ENCODE measurements at places on chromosomes 7 and 10. TPM values are rescaled to one million over a fixed set of nuclear protein-coding genes. Genes with fewer than 3 reads are reported as not detected.

PIP gene
- total RNA-seq = not detected

DNA sequence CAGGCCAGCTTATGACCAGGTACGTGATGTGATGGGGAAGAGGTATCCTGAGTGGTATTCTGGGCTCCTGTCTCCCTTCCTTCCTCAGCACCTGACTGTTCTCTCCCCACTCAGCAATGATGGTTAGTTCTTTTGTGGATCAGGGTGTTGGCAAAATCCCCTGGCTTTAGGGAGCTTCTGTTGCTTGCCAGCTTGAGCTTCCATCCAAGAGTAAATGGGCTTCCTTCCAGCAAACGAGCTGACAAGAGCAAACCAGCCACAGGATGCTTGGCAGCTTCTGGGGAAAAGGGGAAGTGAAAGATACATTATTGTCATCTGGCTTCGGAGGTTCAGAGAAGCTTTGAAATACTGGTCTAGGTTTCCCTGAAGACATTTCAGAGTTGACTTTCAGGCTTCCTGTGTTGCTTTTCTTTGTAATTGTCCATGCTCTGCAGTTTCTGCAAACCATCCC is 5.2 kb downstream of the DUSP5 start:
- no peaks in the 10 kb centered on the region for H3K36me3 ChIP-seq
- no peak for DNase-seq
- no peak overlapping the region for H3K27ac ChIP-seq
- H3K27me3 ChIP-seq = peaks cover 33% of the 10 kb centered on the region

GRCh38 chr7:159226011-159226702 is 81.5 kb upstream of the VIPR2 start:
- no peaks in the 10 kb centered on the region for H3K36me3 ChIP-seq
- no peak overlapping the region for H3K4me3 ChIP-seq
- DNase-seq = no peak
- H3K27ac ChIP-seq = no peak overlapping the region

- DNase-seq = no peak
- H3K27ac ChIP-seq = no peak overlapping the region
- no peak overlapping the region for H3K4me3 ChIP-seq
- H3K27me3 ChIP-seq = peaks cover 14% of the 10 kb centered on the region
- H3K4me1 ChIP-seq = peaks cover 16% of the 10 kb centered on the region
- H3K36me3 ChIP-seq = no peaks in the 10 kb centered on the region
These were observed 128.6 kb downstream of the WDR37 start for GRCh38 chr10:1184541-1185430.

DNA sequence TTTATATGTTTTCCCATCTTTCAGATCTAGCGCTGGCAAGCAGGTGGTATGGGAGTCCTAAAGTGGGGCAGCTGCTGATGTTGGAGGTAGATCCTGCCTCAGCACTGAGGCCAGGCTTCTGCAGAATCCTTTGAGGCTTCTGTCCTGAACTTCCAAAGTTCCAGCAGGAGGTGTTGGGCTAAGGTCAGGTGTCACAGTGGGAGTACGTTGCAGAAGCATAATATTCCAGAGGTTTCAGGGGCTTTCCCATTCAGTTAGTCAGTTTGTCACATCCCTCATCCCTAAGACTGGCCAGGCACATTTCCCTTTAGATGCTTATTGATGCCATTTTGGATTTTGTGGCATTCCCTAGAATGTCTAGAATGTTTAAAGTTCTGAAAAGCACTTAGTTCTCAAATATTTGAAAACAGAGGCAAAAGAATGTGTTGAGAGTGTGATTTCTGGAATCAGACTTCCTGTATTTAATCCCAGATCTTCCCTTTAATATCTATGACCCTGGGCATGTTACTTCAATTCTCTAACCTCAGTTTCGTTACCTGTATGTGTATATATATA is 319.1 kb upstream of the PHYHIPL start:
- no peak overlapping the region for H3K4me3 ChIP-seq
- no peak overlapping the region for H3K27ac ChIP-seq
- DNase-seq = no peak
- no peaks in the 10 kb centered on the region for H3K27me3 ChIP-seq
- H3K36me3 ChIP-seq = no peaks in the 10 kb centered on the region
- H3K4me1 ChIP-seq = peaks cover 12% of the 10 kb centered on the region

DNA sequence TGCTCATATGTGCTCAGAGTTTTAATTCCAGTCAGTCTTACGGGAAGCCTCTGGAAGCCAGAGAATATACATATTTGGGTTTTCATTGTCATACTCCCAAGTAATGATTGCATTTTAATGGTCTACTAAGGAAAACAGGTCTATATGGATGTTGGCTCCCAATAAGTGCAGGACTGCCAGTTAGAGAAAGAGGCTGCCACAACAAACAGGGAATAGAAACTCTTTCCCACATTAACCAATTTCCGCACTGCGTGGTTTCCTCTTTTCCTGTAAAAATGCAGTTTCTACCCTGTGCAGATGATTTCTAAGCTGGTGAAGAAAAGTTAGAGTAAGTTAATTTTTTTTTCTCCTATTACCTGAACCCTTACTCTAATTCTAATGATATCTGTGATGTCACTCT is 78.2 kb downstream of the CCSER2 start:
- H3K4me1 ChIP-seq = no peaks in the 10 kb centered on the region
- H3K36me3 ChIP-seq = no peaks in the 10 kb centered on the region
- H3K27me3 ChIP-seq = no peaks in the 10 kb centered on the region
- no peak overlapping the region for H3K4me3 ChIP-seq

- no peak overlapping the region for H3K4me3 ChIP-seq
- no peaks in the 10 kb centered on the region for H3K36me3 ChIP-seq
- no peaks in the 10 kb centered on the region for H3K27me3 ChIP-seq
- no peaks in the 10 kb centered on the region for H3K4me1 ChIP-seq
- no peak overlapping the region for H3K27ac ChIP-seq
- no peak for DNase-seq
These were observed 131.9 kb downstream of the KIAA1217 start for GRCh38 chr10:24340883-24341282.

- H3K27ac ChIP-seq = no peak overlapping the region
- no peaks in the 10 kb centered on the region for H3K4me1 ChIP-seq
- no peaks in the 10 kb centered on the region for H3K27me3 ChIP-seq
- peaks cover 12% of the 10 kb centered on the region for H3K36me3 ChIP-seq
- no peak overlapping the region for H3K4me3 ChIP-seq
- DNase-seq = no peak
These were observed 270.4 kb downstream of the RELN start for GRCh38 chr7:103719070-103719469.

- no peak for DNase-seq
- no peaks in the 10 kb centered on the region for H3K27me3 ChIP-seq
- H3K4me3 ChIP-seq = no peak overlapping the region
- H3K27ac ChIP-seq = no peak overlapping the region
- H3K36me3 ChIP-seq = no peaks in the 10 kb centered on the region
- no peaks in the 10 kb centered on the region for H3K4me1 ChIP-seq
These were observed 419.9 kb upstream of the PCDH15 start for GRCh38 chr10:55220975-55221374.

DNA sequence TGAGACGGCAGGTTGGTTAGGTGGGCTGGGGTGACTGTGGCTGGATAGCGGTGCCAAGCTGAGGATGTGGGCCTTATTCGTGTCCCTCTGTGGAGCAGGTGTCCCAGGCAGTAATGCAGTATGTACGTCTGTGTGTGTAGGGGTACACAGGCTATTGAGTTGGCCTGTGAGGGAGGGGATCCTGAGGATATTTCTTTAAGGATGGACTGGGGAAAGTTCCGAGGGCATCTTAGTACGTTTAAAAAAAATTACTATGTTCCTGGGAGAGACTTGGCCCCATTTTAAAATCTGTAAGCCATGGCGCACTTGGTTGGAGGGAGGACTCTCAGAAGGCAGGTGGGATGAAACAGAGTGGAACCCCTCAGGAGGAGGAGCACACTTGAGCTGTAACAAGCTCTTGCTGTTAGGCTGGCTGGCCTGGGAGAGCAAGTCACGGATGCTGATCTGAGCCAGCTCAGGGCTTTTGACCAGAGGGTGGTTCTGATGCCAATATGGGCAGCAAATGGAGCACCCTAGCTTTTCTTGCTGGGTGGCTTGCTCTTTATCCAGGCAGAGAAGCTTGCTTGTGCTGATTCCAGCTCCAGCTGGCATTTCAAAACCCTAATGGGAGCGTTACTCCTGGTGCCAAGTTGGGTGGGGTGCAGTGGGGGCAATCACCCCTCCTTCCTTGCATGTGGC is 765 bp downstream of the WBP1L start:
- no peaks in the 10 kb centered on the region for H3K27me3 ChIP-seq
- peak overlapping the region; percentile 41 for H3K27ac ChIP-seq
- H3K36me3 ChIP-seq = no peaks in the 10 kb centered on the region
- H3K4me3 ChIP-seq = peak overlapping the region; percentile 72
- DNase-seq = no peak

NPY gene
- not detected for total RNA-seq

GRCh38 chr7:22549667-22550513 is 49.9 kb upstream of the STEAP1B start:
- peak; percentile 7 for DNase-seq
- H3K4me1 ChIP-seq = no peaks in the 10 kb centered on the region
- H3K27ac ChIP-seq = no peak overlapping the region
- peaks cover 4% of the 10 kb centered on the region for H3K27me3 ChIP-seq
- no peaks in the 10 kb centered on the region for H3K36me3 ChIP-seq

OPN1SW gene
- not detected for total RNA-seq

GRCh38 chr10:24711465-24711864 is 12.2 kb downstream of the ARHGAP21 start:
- no peaks in the 10 kb centered on the region for H3K36me3 ChIP-seq
- no peak overlapping the region for H3K4me3 ChIP-seq
- no peak for DNase-seq
- H3K4me1 ChIP-seq = peaks cover 38% of the 10 kb centered on the region

SLC26A5 gene
- total RNA-seq = 0.11 TPM

SNX8 gene
- total RNA-seq = 20.6 TPM
